ENCODE measurements at places on chromosomes 3 and 15. TPM values are rescaled to one million over a fixed set of nuclear protein-coding genes. Genes with fewer than 3 reads are reported as not detected.

Gene PPP1R14D
- not detected for total RNA-seq

Gene MNS1
- 0.30 TPM for total RNA-seq

Gene GPR171
- total RNA-seq, result 85.8 TPM

Gene NCEH1
- total RNA-seq, result 4.5 TPM

Gene CHL1
- not detected for total RNA-seq

Gene C2CD4B
- 0.55 TPM for total RNA-seq

DNA sequence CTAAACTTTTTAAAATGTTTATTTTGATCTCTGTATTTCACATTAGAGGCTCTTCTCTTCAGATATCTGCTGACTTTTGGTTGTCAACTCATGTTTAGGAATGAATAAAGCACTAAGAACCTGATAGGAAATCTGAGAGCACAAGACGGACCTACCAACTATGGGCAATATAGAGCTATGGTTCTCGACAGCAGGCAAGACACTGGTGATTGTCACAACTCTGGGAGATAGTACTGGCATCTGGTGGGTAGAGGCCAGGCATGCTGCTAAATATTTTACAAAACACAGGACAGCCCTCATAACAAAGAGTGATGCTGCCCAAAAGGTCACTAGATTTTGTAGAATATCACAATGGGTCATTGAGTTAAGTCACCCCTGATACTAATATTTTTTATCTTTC lies 17.5 kb upstream of the GJD2 start:
- no peak for DNase-seq

DNA sequence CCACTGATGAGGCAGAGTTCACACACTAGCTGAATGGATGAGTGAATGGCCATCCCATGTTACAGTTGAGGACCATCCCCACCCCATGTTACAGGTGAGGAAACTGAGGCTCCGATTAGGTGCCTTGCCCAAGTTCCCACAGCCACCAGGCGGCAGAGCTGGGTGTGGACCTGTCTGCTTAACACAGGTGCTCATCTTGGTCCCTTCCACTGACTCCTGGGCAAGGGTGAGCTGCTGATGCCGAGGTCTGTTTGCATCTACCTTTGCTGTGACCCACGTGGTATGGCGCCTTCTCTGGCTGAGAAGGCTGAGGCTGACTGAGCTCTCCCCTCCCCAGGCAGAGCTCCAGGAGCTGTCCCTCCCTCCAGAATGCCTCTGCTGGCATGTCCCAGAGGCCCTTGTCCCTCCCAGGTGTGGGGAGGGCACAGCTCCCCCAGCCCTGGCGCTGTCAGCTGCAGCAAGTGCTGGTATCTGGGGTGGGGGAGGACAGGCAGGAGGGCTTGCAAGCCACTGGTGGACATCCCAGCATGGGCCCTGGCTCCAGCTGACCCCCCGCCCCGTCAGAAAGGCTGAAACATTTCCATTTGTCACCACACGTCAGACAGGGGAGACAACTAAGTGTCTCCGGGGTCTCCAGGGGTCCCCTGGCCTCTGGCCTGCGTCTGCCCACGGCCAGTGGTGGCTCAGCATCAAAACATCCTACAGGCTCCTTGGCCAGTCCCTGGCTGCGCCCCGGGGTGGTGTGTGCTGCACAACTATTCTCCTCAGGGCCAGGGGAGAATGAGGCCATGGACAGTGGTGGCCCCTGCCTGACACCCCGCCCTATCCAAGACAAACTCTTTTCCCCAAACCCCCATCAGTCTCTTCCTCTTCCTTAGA lies 105.4 kb downstream of the ADCY5 start:
- no peak for DNase-seq

- no peak for DNase-seq
Observed at GRCh38 chr3:11705049-11705448, 61.3 kb upstream of the VGLL4 start.

DNA sequence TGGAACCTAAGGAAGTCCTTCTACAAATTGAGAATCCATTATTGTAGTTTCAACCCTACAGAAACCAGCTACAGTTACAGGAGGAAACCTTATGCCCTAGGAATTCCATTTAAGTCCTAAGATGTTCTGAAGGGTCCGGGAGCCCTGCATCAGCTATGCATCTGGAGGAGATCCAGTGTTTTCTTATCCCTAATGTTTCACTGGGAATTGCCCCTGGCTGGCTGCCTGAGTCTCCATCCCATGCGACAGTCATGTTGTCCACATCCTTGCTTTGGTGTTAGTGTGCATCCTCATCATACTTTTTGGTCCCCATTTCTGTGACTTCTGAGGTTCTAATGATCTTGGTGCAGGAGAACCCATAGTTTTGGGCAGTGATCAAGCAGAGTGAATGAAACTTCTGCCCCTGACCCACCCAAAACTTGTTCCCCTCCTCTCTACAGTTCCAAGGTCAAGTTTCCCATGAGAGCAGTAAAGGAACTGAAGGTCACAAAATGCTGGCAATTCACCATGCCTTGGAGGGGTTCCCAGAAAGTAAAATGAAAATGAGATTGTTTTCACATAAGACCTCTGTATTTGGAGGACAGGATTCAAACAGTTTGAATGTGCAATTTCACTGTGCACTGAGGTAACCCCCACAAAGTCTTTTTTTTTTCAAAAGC lies 121.9 kb upstream of the PHLDB2 start:
- no peak for DNase-seq

GRCh38 chr3:195394700-195395099 lies 48.1 kb downstream of the ACAP2 start:
- DNase-seq, result no peak

All from activated T-cell treated with anti-CD3 and anti-CD28 coated beads, Interleukin-2, amount 50 U/mL, for 4 hours (primary cell).